ENCODE measurements at places on chromosomes 1 and 21.

DNA sequence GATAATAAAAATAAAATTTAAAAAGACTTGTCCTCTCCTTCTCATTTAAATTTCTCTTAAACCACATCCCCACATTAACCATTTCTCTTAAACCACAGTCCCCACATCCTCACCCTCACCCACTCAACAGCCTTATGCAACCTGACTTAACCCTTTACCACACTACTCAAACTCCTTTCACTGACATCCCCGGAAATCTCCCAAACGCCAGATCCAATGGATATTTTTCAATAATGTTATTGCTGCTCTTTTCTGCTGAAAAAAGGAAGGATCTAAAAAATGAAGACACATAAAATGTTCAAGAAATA is 54.2 kb upstream of the EEIG2 start:
- no peak for DNase-seq

DNA sequence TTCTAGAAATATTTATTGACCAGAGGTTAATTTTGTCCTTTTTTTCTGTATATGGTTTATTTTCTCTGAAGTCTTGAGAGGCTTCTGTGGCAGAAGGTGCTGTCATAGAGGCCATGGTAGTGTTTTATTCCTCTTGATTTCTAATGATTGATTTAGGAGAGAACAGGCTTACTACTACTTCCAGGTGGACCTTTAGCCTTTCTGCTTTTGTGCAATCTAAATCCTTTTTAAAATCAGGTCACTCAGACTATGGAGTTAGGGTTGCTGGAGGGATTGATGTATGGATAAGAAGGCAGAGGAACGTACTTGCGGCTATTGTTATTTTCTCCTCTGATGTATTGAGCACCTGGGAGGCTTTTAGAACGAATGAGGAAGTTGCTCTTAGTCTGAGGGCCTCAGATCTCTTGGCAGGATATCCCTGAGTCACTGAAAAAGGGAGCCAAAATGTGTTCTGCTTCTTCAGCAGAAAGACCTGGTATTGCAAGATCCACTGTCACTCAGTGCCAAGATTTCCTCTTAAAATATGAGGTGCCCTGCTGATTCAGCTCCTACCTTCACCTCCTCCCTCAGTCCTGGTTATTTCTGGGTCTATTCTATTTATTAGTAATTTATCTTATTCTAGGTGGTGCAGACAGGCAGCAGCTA is 277.4 kb downstream of the ZNF648 start:
- DNase-seq: no peak

DNA sequence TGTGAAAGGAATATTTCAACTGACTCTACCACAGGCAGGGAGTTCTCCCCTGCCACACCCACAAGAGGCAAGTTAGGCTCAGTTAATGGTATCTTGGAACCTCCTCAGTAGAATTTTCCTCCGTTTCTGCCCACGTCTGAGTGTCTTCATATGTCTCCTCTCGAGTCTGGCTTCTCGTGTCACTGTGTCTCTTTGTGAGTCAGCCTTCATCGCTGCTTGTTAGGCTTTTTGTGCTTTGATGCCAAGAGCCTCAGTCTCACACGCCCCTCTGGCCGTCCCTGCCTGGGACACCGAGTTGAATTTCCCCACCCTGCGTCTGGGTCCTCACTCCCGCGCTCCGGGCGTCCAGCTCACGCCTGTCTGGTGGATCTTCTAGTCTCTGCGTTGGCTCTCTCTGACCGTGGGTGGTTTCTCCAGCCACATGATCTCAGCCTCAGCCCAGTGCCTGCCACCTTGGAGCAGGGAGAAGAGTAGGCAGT is 125.7 kb upstream of the GADD45A start:
- no peak for DNase-seq

GRCh38 chr1:156555715-156556114 is 16.6 kb downstream of the IQGAP3 start:
- no peak for DNase-seq

DNA sequence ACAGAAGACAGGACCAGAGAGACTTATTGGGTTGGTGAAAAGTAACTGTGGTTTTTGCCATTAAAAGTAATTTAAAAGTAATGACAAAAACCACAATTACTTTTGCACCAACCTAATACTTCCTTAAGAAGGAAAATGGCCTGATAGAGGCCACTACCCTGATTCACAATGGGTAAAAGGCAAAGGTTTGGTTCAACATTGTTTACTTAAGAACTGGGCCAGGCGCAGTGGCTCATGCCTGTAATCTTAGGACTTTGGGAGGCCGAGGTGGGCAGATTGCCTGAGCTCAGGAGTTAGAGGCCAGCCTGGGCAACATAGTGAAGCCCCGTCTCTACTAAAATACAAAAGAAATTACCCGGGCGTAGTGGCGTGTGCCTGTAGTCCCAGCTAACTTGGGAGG is 48.2 kb upstream of the RCOR3 start:
- no peak for DNase-seq

DNA sequence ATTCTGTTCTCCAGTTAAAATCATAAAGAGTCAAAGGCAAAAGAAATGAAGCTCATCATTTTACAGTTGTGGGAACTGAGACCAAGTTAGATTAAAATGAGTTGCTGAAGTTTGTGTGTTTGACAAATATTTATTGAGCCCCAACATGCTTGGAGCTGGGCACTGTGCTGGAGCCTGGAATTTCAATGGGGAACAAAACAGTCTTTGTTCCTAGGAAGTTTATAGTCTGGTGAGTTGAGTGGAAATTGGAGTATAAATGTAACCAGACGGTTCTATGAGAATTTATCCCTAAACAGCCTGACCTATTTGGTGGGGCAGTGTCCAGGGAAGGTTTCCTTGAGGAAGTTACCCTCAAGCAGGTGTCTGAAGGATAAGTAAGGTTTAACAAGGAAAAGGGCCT is 294.4 kb downstream of the PRDM2 start:
- no peak for DNase-seq

DNA sequence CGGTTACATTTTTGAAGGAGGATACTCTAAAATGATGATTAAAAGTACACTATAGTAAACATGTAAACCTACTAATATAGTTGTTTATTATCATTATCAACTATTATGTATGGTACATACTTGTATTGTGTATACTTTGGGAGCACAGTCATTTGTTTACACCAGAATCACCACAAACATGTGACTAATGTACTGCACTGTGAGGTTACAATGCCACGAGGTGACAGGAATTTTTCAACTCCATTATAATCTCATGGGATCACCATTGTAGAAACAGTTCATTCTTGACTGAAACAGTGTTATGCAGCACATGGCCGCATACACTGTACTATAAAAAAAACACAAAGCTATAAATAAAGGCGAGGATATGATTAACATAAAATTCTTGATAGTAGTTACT is 44.3 kb downstream of the GPATCH2 start:
- DNase-seq: no peak

DNA sequence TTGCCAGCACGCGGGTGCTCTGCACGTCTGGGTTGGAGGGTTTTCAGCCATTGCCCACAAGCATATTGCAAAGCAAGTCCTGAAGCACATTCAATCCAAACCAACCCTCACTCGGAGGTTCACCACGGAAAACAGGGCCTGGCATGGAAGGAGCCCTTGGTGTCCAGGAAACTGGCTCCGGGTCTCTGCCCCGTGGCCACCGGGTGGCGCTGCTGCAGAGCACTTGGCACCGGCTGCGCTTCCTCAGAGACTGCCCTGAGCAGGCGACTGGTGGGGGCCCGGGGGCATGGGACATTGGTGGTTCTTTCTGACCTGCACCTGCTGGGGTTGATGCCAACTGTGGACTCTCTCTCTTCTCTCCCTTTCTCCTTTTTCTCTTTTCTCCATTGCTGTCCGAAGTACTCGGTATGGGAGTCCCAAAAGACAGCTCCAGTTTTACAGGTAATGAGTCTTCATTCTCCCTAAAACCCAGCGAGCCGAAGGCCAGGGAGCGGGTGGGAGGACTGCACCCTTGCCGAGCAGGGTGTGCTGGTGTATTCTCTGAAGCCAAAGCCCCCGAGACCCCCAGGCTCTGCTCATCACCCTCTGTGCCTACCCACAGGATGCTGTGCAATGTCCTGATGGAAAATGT is 4.1 kb upstream of the KCNAB2 start:
- DNase-seq: no peak

GRCh38 chr1:245260110-245260882 is 105.5 kb downstream of the KIF26B start:
- DNase-seq: no peak

DNA sequence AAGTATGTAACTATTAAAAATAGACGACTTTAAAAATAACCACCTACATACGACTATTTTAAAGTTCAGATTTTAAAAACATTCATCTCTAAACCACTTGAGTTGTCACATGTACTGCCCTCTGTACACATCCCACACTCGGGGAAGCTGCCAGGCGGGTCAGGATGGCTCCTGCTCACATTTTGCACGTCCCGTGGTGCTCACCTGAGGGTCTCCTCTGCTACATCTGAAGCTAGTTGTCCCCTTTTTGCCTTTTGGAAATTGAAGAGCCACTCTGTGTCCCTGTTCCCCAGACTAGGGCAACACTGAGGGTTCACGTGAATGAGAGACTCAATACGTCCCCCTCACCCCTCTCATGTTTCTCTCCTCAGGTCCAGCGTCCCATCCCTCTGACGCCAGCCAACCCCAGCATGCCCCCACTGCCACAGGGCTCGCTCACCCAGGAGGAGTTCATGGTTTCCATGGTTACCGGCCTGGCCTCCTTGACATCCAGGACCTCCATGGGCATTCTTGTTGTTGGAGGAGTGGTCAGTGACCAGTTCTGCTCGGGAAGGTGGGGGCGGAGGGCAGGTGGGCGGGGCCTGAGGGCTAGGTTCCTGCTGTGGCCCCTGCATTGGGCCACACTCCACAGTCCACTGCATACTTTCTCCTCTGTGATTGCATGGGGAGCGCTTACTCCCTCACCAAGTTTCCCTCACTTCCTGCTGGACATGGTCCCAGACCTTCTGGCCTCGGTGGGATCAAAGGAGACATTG is 13.0 kb upstream of the MIIP start:
- DNase-seq: no peak

GRCh38 chr1:152901631-152902030 is 6.7 kb upstream of the IVL start:
- DNase-seq: no peak

DNA sequence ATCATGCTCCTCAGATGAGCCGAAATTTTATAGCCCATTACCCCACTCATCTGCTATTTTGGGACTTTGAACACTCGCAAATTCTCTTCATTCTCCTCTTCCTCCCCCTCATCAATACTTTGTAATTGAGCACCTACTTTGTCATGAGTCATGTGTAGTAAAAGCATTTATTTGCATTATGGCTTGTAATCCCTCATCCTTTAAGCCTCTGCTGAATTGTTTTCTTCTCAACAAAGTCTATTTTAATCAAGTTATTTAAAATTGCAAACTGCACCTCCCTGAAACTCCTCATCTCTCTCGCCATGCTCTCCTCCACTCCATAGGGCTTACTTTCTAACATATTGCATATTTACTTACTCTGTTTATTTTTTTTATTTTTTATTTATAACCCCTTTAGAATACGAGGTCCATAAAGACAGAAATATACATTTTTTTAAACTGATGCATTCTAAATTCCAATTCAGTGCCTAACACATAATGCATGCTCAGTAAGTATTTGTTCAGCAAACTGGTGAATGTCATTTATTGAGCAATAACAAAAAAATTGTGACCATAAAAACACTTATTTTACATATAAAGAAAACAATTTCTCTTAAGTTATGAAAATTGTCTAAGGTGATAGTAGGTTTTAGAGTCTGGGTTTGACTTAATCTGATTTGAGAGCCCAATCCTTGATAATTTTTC is 161.7 kb downstream of the FASLG start:
- DNase-seq: no peak

GRCh38 chr21:38307771-38308531 is 51.2 kb downstream of the KCNJ15 start:
- no peak for DNase-seq

DNA sequence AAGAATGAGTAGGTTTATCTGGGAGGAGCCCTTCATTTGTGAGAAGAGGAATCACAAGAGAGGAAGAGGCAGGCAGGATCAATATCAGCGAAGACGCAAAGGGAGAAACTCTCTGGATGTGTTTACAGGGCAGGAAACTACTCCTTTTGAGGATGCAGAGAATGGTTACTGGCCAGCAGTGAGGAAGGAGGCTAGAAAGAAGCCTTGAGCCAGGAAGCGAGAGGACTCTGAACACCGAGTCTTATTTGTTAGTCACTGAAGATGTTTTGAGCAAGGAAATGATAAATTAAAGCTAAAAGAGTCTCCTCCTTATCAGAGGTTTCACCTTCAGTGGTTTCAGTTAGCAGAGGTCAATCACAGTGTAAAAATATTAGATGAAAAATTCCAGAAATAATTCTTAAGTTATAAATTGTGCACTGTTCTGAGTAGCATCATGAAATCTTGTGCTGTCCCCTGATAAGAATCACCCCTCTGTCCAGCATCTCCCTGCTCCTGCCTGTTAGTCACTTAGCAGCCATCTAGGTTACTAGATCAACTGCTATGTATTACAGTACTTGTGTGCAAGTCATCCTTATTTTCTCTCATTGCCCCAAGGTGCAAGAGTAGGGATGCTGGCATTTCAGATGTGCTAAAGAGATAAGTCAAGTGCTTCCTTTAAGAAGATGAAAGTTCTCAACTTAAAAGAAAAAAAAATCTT is 43.5 kb downstream of the WLS start:
- no peak for DNase-seq

DNA sequence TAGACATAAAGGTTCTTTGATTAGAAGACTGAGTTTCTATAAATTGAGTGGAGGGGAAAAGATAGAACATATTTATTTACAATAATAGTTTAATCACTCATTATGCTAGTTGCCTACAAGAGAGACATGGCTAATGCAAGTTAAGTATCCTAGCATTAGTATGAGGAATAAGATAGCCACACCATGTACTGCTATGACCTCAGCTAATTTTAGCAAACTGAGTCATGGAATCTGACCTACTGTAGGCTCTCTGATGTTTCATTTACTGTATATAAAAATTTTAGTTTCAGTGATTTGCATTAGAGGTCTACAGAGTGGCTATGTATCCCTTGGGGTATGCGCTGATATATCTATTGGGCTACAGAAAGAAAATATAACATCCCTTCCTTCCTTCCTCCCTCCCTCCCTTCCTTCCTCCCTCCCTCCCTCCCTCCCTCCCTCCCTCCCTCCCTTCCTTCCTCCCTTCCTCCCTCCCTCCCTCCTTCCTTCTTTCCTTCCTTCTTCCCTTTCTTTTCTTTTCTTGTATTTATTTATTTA is 5.8 kb downstream of the AGL start:
- DNase-seq: no peak

- DNase-seq: no peak
These were observed 20.5 kb downstream of the KIAA0319L start for GRCh38 chr1:35536556-35537162.

GRCh38 chr1:201557572-201557958 is 18.6 kb downstream of the NAV1 start:
- no peak for DNase-seq

- DNase-seq: no peak
These were observed 367.0 kb upstream of the NEGR1 start for GRCh38 chr1:72649211-72649888.

DNA sequence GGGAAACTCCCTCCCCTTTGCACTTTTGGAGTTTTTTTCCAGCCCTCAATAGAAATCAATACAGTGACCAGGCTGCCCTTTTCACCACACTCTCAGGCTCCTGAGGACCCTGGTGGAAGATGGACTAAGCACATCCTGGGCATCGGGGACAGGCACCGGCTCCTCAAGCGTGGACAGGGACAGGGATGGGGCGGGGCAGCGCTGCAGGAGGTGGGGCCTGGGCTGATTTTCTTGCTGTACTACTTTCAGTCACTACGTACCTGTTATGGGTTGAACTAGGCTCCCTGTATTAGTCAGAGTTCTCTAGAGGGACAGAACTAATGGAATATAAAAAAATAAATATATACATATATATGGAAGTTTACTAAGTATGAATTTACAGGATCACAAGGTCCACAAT is 2.5 kb downstream of the MX2 start:
- no peak for DNase-seq

GRCh38 chr1:160860840-160861505 is 1.7 kb downstream of the CD244 start:
- no peak for DNase-seq
